SK-N-SH (cell line): ENCODE measurements at places on chromosomes 1 and 21.

- no peak for DNase-seq
Observed at GRCh38 chr21:29194847-29195246, 64.4 kb downstream of the MAP3K7CL start.

GRCh38 chr1:226987623-226988333 is 47.7 kb downstream of the COQ8A start:
- DNase-seq: no peak

DNA sequence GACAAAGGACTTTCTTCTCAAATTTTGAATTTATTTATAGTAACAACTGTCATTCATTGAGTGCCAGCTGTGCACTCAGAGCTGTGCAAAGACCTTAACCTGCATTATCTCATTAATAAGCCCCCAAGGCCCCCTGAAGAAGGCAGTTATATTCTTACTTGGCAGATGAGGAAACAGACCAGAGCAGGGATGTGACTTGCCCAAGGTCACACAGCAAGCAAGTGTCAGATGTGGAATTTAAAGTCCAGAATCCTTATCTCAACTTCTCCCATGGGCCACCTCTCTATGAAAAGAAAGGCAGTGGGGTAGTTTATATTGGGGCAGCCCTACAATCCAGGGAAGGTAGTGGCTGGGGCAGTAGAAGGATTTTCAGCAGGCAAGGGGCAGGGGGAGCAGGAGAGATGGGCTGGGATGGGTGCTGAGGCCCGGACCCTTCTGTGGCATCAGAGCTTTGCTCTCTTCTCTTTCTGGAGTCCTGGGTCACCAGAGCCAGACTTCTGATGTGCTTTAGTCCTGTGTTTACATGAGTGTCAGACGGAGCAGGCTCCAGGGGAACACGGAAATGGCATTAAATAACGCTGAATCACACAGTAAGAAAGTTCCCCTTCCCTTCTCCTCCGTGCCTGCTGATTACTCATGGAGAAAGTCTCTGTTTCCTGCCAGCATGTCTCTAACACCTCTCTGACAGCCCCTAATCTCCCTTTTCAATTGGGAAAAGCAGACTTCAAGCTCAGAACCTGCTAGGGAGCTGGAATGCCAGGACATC is 39.5 kb downstream of the EPHB2 start:
- no peak for DNase-seq

DNA sequence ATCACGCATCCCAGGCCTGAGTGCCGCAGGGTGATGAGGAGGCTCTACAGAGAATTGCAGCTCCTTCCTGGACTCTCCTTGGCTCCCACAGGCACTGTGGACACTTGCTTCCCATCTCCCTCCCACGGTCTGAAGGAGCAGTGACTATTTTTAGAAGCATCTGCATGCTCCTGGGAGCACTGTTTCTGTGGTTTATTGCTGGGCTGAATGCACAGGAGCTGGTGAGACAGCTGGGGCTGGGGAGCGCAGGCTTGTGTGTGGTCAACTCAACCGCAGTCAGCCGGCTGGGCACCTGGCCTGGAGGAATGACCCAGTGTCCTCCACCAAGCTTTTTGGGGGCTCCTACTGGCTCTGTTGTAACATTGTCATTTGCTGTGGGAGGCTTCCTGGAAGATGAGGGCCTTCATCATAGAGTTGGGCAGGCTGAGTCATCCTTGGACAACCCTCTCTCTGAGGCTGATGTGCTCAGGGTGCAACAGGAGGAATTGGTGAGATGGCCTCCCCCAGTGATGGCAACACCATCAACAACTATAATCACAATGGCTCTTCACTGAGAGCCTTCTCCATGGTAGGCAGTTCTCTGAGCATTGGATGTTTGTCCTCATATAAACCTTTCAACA is 1.7 kb downstream of the NFASC start:
- DNase-seq: no peak

DNA sequence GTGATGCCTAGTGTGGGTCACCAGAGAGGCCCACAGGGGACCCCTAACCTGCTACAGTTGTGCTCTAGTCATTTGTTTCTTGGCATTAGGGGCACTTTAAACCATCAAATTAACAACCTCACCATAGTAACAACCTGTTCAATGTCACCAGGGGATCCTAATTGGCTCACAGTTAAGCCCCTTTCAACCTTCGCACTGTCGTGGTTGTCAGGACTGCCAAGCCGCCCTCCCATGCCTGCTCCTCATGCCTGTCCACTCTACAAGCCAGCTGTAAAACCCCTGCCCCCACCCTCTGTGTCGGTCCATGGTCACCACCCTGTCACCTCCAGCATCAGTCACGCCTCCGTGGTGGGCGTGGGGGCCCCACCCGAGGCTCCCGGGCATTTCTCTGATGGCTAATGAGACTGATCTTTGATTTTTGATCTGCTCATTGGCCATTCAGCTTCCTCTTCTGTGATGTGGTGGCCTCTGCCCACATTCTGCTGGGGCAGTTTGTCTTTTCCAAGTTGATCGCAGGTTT is 96.6 kb downstream of the WDR4 start:
- peak; percentile 32 for DNase-seq

DNA sequence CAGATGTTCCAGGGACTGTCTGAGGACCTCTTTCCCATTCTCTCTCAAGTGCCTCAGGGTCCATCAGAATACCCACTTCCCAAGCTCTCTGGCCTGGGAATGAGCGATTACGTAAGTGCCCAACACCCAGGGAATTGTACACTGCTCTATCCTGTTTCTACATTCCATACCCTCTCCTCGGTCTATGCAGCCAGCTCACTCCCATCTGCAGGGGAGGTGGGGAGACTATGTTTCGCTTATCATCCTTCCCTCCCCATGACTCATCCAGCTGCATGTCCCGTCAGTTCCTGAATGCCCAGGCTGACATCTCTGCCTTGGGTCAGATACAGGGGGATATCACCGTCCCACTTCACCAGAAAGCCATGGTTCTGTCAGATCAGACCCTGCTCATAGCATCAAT is 34.5 kb upstream of the CD1D start:
- DNase-seq: no peak
